ENCODE measurements at places on chromosomes 7 and 10.

GRCh38 chr10:6045314-6045848, 16.8 kb downstream of the IL2RA start:
- no peak for DNase-seq

GRCh38 chr7:15715435-15715834, 29.0 kb upstream of the MEOX2 start:
- no peak for DNase-seq

DNA sequence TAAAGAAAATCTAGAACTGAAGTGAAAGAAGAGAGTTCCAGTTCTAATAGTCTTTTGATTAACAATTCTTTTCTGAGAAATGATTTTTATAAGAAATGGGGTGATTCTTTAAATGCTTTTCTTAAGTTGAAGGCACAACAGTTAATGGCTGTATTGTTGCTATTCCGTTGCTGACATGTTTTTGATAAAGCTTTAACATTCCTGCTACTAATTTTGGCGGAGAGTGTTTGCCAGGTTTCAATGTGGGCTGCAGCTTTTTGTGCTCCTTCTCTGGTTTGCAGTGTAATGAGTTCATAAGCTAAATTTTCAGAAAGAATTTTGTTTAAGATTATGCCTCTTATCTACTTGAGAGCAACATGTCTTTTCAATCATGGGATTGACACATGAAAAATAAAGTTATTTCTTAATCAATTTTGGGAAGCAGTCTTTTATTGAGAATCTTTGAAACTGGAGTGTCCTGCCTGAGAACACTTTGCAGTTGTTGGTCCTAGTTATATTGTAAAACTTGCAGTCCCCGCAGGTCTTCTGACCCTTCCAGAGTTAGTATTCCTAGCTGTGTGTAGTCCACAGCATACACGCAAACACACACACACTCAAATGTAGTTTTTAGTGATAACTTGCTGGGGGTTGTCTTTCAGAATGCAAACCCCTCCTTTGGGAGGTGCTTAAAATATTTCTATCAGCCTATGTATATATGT, 56.7 kb downstream of the COL17A1 start:
- DNase-seq: no peak

- DNase-seq: no peak
Observed at GRCh38 chr10:98417973-98418664, 3.1 kb upstream of the PYROXD2 start.

- DNase-seq: peak; percentile 78
Observed at GRCh38 chr10:30557884-30558283, 71.7 kb downstream of the LYZL2 start.

DNA sequence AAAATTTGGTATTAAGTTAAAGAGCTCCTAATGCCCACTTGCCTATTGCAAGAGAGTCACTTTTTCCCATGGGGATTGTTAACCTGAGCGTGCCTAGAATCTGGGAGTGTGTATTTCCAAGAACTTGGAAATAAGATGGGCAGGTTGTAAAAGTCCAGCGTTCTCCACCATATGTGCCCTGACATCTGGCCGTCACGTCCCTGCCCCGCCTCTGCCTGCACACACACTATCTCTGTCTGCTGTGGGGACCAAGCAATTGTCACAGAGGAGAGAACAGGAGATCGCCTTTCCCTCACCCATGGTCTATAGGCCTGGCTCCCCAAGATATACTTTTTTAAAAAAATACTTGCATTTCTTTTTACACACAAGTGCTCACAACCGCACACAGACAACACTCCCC, 396.5 kb upstream of the PFKP start:
- DNase-seq: no peak

GRCh38 chr7:46256870-46257661, 336.0 kb upstream of the IGFBP3 start:
- no peak for DNase-seq

Measured in NCI-H460 (cell line).